M059J (cell line): ENCODE measurements at places on chromosomes 3 and 15. TPM values are rescaled to one million over a fixed set of nuclear protein-coding genes. Genes with fewer than 3 reads are reported as not detected.

Gene CAND2
- 1.5 and 4.0 TPM in 2 replicates for total RNA-seq

Gene PRSS50
- total RNA-seq, result not detected in 2 replicates

Gene TMC3
- total RNA-seq, result not detected in 2 replicates

Gene AHSG
- not detected in 2 replicates for total RNA-seq

Gene CATSPER2
- total RNA-seq, result 0.10 and 0.39 TPM in 2 replicates

Gene ZDHHC23
- total RNA-seq, result 9.3 and 10.9 TPM in 2 replicates

Gene PROK2
- not detected in 2 replicates for total RNA-seq

Gene ROPN1
- total RNA-seq, result not detected in 2 replicates

Gene OR5K2
- total RNA-seq, result not detected in 2 replicates

Gene B3GALNT1
- 52.8 and 55.3 TPM in 2 replicates for total RNA-seq

Gene ABHD5
- 22.2 and 27.7 TPM in 2 replicates for total RNA-seq

Gene P2RY12
- total RNA-seq, result not detected in 2 replicates

Gene SKOR1
- total RNA-seq, result 0.12 and 0.17 TPM in 2 replicates

Gene ADAMTS17
- 0.02 TPM in 1 of 2 replicates, not detected in the other for total RNA-seq

Gene IMPG2
- total RNA-seq, result under 0.01 TPM in 2 replicates

Gene FBXO40
- not detected in 2 replicates for total RNA-seq

Gene GOLGA6B
- total RNA-seq, result not detected in 2 replicates
